ENCODE measurements at places on chromosomes 7 and 10.

- no peak for DNase-seq
Observed at GRCh38 chr7:29495653-29496052, 68.0 kb upstream of the PRR15 start.

DNA sequence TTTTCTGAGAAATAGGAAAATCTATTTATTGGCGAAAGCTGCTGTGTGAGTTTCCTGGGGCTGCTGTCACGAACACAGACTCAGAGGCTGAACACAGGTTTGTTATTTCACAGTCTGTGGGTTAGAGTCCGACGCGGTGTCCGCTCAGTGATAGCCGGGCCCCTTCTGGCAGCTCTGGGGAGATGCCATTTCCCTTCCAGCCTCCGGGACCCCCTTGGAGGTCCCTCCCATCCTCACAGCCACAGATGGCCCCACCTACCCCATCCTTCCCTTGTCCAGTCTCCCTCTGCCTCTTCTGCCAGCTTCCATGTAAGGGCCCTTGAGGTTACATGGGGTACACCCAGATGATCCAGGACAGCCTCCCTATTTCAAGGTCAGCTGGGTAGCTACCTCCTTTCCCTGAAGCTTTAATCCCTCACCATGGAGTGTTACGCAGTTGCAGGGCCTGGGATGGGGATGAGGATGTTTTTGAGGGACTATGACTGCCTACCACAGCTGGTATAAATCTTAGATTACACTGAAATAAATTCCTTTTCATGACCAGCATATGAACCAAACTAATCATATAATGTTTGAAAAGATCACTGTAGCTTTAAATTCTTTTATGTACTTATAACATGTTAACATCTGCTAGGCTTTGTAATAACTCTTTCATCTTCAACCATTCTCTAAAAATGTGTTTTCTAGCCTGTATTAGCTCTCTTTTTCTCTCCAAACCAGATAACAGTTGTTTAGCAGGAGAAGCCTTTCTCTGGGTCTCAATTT is 98.5 kb downstream of the WDR37 start:
- no peak for DNase-seq

DNA sequence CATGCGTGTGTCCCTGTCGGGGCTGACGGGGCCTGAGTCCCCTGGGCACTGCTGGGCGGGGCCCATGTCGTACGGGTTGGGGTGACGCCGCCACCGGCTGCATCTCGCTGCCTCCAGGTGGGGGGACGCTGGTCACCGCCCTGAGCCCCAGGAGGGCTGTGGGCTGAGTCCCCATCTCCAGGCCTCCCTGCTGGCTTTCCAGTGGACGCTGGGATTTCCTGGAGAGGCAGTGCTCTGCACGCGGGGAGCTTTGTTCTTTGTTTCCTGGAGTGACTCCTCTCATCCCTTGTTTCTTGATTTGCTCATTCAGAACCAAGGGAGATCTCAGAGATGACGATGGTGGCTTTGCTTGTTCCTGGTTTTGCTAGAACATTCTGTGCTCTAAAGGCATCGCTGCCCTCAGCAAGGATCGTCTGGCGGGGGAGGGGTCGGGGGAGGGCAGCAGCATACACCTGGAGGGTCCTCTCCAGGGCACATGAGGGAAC is 21.0 kb downstream of the PWWP2B start:
- DNase-seq = no peak

DNA sequence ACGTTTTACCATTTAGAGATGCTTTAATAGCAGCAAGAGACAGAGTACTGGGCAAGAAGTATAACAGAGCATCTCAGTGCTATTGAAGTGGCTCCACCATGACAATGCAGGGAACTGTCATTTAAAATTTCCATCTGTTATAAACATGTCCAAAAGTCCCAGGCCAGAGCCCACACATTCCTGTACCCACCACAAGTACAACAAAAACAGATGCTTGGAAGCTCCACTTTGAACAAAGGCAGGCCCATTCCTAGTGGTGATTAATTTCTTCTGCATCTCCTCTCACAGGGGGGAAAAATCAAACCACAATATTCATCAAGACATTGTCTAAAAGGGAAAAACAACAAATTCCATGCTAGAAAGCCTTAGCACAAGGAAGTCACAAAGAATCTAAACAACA is 627.9 kb downstream of the PARD3 start:
- DNase-seq = no peak

DNA sequence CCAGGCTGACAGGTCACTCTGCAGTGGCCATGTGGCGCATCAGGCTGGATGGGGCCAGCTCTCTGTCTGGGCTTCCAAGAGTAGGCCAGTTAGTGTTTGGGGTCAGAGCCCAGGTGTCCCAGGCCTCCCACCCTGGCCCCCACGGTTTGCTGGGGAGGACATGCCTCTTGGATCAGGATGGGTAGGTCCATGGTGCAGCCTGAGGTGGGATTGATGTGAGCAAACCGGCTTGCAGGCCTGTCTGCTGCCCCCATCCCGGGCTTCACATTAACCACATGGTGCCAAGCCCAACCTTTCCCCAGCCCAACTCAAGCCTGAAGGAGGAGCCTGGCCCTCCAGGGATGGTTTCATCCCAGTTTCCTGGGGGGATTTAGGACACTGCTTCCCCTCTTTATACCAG is 39.2 kb downstream of the LDB3 start:
- no peak for DNase-seq

GRCh38 chr10:51340845-51341610 is 266.7 kb downstream of the PRKG1 start:
- DNase-seq = no peak

DNA sequence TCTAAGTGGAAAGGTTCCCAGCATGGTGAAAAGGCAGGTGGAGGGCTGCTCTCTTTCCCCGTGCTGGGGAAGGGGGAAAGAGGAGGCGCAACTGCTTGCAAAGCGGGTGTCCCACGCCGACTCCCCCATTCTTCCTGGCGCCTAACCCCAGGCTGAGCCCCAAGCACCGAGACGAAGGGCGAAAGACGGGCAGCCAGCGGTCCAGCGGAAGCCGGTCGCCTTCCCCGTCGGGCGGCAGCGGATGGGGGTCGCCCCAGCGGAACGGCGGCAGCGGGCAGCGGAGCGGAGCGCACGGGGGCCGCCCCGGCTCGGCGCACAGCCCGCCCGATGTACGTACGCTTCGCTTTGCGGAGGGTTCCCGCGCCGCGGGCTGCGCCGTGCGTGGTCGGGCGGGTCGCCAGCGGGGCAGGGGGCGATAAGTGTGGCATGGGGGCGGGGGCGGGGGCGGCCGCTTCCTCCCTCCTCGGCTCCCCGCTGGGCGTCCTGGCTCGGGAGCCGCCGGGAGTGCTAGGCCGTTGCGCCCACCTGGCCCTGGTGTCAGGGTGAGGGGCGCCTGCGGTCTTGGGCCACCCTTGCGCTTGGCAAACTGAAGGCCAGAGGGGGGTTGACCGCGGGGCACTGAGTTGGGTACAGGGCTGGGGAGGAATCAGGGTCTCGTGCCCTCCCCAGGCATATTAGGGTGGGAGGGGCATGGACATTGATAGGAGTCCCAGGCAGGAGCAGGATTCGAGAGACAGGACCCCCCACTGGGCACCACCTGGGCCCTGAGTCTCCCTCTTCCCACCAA is 35.2 kb upstream of the HSPB1 start:
- DNase-seq = no peak

GRCh38 chr10:128631801-128632241 is 505.6 kb upstream of the MKI67 start:
- no peak for DNase-seq

GRCh38 chr7:112266595-112267270 is 60.2 kb downstream of the ZNF277 start:
- DNase-seq = no peak

DNA sequence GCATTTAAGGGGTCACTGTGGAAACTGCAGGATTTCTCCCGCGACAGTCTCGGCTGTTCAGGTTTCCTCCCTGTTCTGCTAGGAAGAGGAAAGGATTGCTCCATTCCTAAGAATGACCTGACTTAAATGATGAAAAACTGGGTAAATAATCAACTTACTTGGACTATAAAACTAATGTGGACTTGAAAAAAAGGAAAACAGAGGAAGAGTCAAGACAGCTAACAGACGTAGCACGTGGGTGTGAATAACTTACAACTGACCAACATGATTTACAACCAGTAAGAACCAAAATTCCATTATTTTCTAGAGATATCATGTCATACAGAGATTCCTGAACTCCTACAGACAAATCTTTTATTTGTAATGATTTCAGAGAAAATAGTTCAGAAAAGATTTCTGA is 93.8 kb downstream of the ADAM12 start:
- DNase-seq = peak; percentile 26

- DNase-seq = no peak
Observed at GRCh38 chr10:95445223-95445836, 115.8 kb downstream of the SORBS1 start.

DNA sequence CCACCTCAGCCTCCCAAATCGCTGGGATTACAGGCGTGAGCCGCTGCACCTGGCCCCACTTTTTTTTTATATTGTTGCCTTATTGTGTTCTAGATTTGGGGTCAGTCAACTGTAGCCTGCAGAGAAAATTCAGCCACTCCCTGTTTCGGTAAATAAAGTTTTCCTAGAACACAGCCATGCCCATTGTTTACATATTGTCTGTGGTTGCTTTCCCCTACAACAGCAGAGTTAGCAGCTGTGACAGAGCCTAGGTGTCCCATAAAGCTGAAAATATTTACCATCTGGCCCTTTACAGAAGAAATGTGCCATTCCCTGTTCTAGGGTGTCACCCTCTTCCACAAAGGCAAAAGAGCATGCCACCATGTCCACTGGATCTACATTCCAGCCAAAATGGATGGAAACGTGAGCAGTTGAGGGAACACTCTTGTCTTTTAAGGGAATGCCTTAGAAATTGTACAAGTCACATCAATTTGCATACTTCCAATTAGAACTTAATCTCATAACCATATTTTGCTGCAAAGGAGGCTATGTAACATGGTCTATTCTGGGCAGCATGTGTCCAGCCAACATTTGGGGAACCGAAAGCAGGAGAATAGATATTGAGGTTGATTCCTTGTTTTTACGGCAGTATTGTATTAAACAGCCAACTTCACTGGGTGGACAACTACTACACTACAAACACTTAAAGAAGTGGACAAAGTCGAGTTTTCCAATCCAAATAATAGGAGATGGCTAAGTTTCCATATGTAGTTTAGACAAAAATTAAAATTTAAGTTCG is 11.0 kb upstream of the BLVRA start:
- no peak for DNase-seq

DNA sequence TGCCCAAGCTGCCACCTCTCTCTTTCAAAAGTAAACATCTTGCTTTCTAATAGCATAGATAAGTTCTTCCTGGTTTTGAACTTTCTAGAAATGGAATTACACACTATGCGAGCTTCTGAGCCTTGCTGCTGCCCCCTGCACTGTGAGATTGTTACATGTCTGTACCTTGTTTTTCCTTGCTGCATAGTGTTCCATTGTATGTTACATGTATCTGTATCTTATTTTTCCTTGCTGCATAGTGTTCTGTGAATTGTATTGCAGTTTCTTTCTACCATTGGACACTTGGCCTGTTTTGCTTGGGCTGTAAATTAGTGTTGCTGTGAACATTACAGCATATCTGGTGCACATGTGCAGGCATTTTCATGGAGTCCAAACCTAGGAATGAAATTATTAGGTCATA is 24.0 kb upstream of the VWA2 start:
- no peak for DNase-seq

- no peak for DNase-seq
Observed at GRCh38 chr7:157994319-157994718, 593.3 kb downstream of the PTPRN2 start.

DNA sequence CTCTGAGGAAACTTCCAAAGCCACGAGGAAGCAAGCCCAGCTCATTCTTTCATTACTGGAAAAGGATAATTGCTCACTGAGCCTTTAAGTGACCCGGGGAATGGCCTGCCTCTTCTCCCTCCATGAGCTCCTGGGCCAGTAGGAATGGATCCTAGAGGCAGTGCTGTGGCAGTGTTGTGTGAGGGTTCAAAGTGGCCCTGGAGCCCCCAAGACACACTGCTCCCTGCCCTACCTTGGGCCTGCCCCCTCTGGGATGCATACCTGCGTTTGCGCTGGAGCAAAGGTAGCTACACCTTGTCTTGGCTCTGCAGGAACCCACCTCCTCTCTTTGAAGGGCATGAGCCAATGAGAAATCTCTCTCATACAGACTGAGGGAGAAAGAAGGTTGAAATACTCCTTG is 115.8 kb upstream of the ANLN start:
- DNase-seq = no peak

DNA sequence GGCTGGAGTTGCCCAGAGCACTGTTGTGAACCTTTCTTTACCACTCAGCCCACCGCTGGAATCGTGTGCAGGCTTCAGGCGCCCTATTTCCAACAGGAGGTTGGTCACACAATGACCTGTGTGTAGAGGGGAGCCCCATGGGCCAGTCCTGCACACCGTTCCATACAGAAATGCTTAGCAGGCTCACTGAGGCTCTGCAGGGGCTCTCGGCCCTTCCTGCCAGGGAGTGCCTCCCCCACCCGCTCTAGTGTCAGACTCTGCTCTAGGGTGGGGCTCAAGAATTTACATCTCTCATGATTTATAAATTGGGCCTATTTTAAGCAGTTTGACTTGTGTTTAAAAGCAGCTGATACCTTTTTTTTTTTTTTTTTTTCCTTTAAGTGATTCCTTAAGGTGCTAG is 42.0 kb downstream of the SHH start:
- no peak for DNase-seq

GRCh38 chr7:106608661-106609060 is 52.3 kb downstream of the CCDC71L start:
- peak; percentile 88 for DNase-seq

DNA sequence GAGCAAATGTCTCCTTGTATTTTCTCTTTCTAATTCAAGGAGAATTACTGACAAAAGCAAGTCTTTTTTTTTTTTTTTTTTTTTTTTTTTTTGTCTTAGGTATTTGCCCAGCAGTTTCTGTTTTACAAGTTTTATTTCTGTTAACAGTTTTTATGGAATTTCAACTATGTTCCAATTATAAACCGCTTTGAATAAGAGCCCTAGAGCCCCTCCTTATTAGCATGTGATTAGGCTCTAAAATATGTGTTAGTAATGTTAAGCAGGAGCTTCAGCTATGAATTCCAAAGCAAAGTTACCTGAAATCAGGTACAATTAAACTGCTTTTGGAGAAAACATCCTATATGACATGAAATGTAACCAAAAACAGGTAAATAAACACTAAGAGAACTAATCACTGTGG is 997.0 kb upstream of the POT1 start:
- no peak for DNase-seq

DNA sequence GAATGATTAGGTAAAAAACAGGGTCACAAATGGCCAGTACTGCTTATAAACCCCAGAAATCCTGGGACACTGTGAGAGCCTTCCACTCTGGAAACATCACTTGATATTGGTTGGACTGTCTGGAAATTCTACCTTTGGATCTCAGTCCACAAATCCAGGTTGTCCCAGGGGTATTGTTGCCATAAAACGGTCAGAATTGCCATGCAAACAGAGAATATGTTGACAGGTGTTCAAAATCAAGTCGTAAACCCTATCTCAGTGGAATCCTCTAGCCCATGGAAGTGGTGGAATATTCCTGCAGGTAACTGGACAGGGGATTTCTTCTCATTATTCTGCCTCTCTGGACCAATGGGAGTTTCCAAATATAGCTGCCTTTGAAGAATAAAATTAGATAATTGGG is 31.2 kb upstream of the KCTD7 start:
- DNase-seq = peak; percentile 43

- DNase-seq = no peak
Observed at GRCh38 chr7:150942591-150943452, 35.3 kb downstream of the KCNH2 start.

All from large intestine (tissue), 12 donors.